A549 treated with RU486 at 1 μM for 4 hours (cell line): ENCODE measurements at places on chromosomes 16 and 17. TPM values are rescaled to one million over a fixed set of nuclear protein-coding genes. Genes with fewer than 3 reads are reported as not detected.

Gene PRKAR1A
- 155 to 189 TPM (median 170 TPM) in 5 replicates for total RNA-seq

Gene TMEM114
- total RNA-seq: not detected in 5 replicates

Gene NPIPB6
- total RNA-seq: 1.6 to 2.0 TPM (median 1.9 TPM) in 5 replicates

Gene CBX8
- total RNA-seq: 13.1 to 22.3 TPM (median 20.3 TPM) in 5 replicates

Gene AANAT
- total RNA-seq: 0.38 to 0.74 TPM (median 0.57 TPM) in 4 of 5 replicates, not detected in the other

Gene CBLN1
- total RNA-seq: 0.06 to 0.15 TPM in 2 of 5 replicates, not detected in the others

Gene BAHCC1
- 9.8 to 14.9 TPM (median 13.0 TPM) in 5 replicates for total RNA-seq

Gene CRYM
- 1.0 to 2.0 TPM (median 1.8 TPM) in 5 replicates for total RNA-seq

Gene TMEM132E
- total RNA-seq: 0.05 to 0.10 TPM in 2 of 5 replicates, not detected in the others

Gene NPIPA5
- 0.51 to 6.0 TPM (median 1.3 TPM) in 4 of 5 replicates, not detected in the other for total RNA-seq

Gene NEK8
- 3.8 to 4.7 TPM (median 4.5 TPM) in 5 replicates for total RNA-seq

Gene TMEM238L
- not detected in 5 replicates for total RNA-seq

Gene TM4SF5
- 0.41 to 1.1 TPM (median 0.82 TPM) in 5 replicates for total RNA-seq

Gene COX11
- total RNA-seq: 86.8 to 144 TPM (median 99.7 TPM) in 5 replicates

Gene ODF4
- total RNA-seq: not detected in 5 replicates

Gene WNT9B
- not detected in 5 replicates for total RNA-seq
